ENCODE measurements at places on chromosomes 12 and 14. TPM values are rescaled to one million over a fixed set of nuclear protein-coding genes. Genes with fewer than 3 reads are reported as not detected.

The JPH4 gene
- total RNA-seq = 1.4 TPM

The NKX2-1 gene
- not detected for total RNA-seq

DNA sequence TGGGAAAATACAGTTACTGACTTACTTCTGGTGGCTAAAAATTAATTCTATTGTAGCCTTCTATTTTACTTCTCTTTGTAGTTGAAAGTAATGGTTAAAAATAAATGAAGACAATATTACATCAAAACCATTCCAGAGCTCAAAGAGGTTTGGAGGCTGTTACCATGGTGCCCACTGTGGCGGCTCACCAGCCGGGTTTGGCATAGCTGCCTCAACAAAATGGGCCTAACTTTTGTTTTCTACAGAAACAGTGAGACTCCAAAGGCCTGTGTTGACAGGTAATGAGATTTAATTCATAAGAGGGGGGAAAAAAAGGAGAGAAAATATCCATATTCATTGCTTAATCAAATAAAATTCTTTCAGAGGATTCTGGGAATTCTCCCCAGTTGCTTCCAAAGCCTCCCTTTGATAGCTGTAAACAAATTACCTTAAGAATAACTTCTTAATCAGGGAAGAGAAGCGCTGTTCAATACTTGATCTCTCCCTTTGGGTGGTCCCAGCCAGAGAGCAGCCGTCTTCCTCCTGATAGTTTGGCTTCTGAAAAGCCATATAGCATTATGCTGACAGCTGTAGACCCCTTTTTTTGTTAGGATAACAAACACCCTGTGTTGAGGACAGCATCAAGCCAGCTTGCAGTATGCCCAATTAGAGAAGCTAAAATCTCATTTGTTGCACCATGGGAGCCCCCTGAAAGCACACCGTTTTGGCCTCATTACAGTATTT lies 266.8 kb downstream of the NEDD1 start:
- peaks cover 27% of the 10 kb centered on the region for H3K4me1 ChIP-seq
- DNase-seq = no peak
- H3K4me3 ChIP-seq = peak overlapping the region; percentile 77
- H3K27ac ChIP-seq = no peak overlapping the region
- H3K27me3 ChIP-seq = no peaks in the 10 kb centered on the region

DNA sequence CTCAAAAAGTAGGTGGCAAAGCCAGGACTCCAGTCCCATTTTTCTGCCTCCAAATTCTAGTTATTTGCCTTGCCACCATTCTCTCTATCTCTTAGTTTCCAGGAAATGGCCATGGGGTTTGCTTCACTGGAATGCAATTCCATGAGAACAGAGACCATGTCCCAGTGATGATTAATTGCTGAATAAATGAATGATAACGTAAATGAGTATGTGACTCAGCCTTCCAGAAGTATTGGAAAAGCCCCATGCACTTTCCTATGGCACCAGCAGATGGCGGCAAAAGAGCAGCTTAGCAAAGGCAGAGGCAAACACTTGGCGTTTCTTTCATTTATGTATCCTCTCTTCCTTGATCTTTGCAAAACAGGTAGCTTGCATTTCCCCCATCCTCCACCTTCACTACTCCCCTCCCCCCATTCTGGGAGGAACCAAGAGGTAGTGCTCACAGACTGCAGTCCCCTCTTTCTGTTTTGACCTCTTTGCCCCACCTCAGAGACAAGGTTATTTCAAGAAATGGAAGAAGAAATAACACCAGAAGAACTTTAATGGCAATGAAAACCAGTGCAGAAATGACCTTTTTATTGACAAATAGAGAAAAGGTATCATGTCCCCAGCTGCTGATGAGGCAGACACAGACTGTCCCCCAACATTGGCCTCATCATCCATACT lies 21.3 kb downstream of the TBX3 start:
- peaks cover 24% of the 10 kb centered on the region for H3K4me1 ChIP-seq
- no peak overlapping the region for H3K4me3 ChIP-seq
- H3K36me3 ChIP-seq = no peaks in the 10 kb centered on the region
- H3K27ac ChIP-seq = no peak overlapping the region
- H3K27me3 ChIP-seq = peaks cover 94% of the 10 kb centered on the region
- peak; percentile 75 for DNase-seq

GRCh38 chr12:118274066-118274465 lies 98.6 kb downstream of the TAOK3 start:
- no peak overlapping the region for H3K4me3 ChIP-seq
- H3K27ac ChIP-seq = no peak overlapping the region
- no peak for DNase-seq
- H3K27me3 ChIP-seq = no peaks in the 10 kb centered on the region

DNA sequence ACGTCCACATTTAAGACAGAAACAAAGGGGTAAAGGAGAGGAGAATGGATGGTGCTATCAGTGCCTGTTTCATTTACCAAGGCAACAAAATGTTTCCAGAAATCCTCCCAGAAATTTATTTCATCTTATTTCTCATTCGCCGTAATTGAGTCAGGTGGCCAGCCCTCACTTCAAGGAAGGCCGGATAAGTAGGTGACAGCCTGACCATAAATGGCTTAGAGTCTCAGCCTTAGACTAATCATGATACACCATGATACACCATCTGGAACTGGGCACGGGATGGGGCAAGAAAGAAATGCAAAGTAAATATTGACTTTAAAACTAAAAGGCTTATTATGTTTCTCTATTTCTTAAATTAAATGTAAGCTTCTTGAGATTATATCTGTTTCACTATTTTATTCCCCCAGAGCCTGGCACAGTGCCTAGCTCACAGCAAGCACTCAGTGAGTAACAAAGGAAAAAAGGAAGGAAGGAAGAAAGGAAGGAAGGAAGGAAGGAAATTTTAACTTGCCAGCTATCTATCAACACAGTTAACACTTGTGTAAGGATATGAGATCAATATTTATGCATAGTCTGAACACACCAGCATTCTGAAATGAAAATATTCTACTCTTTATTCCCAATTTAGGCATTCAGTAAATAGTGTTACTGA lies 106.1 kb upstream of the FSCB start:
- no peaks in the 10 kb centered on the region for H3K36me3 ChIP-seq
- no peak for DNase-seq
- H3K27me3 ChIP-seq = peaks cover 9% of the 10 kb centered on the region
- no peaks in the 10 kb centered on the region for H3K4me1 ChIP-seq
- H3K27ac ChIP-seq = no peak overlapping the region

Measured in neural crest cell (in vitro differentiated cells).